ENCODE measurements at places on chromosomes 2 and 18. TPM values are rescaled to one million over a fixed set of nuclear protein-coding genes. Genes with fewer than 3 reads are reported as not detected.

The ACVR1C gene
- total RNA-seq = 0.10 TPM

The M1AP gene
- 4.6 TPM for total RNA-seq

The NXPH2 gene
- 15.7 TPM for total RNA-seq

The QPCT gene
- total RNA-seq = 5.6 TPM

The CDK15 gene
- 0.62 TPM for total RNA-seq

The VWC2L gene
- total RNA-seq = not detected

The PLA2R1 gene
- total RNA-seq = 13.0 TPM

The SCYGR5 gene
- total RNA-seq = not detected

The DSG4 gene
- total RNA-seq = not detected

The BCL2 gene
- total RNA-seq = 47.3 TPM

The CSRNP3 gene
- total RNA-seq = 20.6 TPM

The POTEJ gene
- not detected for total RNA-seq

The ALPI gene
- not detected for total RNA-seq

The LOXHD1 gene
- 3.4 TPM for total RNA-seq

The RRM2 gene
- total RNA-seq = 20.3 TPM

The CHPF gene
- total RNA-seq = 121 TPM

The SEPTIN10 gene
- 113 TPM for total RNA-seq

The FASTKD2 gene
- total RNA-seq = 51.6 TPM

The MPP4 gene
- 0.51 TPM for total RNA-seq

The MARCO gene
- 2.7 TPM for total RNA-seq

The OBSL1 gene
- 105 TPM for total RNA-seq

The CAB39 gene
- total RNA-seq = 111 TPM

The ATP6V1C2 gene
- total RNA-seq = 12.1 TPM

The RAB6C gene
- total RNA-seq = 0.10 TPM

The FOXD4L1 gene
- total RNA-seq = not detected

The CPO gene
- 1.6 TPM for total RNA-seq

The RTP5 gene
- total RNA-seq = not detected

The AP1S3 gene
- 3.0 TPM for total RNA-seq

Measured in tongue (tissue), 3 donors.